SJSA1 (cell line): ENCODE measurements at places on chromosomes 11 and 22. TPM values are rescaled to one million over a fixed set of nuclear protein-coding genes. Genes with fewer than 3 reads are reported as not detected.

GRCh38 chr11:127042445-127042844, 41.9 kb upstream of the KIRREL3 start:
- DNase-seq: no peak

- peak; percentile 78 for DNase-seq
Observed at GRCh38 chr22:21657360-21658032, 8.3 kb upstream of the PPIL2 start.

DNA sequence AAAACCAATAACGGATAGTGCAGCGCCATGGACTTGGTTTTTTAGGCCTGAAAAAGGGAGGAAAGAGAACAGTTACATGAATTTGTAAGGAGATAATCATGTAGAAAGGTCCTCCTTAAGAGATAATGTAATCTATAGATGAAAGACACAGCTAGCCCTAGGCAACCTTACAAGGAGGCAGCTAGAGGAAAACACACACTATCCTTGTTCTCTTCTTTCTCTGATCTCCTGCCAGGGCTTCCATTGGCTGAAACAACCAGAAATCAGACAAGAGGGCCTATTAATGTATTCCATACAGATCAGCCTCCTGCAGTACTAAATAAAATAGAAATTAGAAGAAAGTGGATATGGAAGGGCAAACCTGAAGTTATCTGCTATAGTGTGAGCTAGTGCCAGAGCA, 53.0 kb downstream of the KCNA4 start:
- no peak for DNase-seq

DNA sequence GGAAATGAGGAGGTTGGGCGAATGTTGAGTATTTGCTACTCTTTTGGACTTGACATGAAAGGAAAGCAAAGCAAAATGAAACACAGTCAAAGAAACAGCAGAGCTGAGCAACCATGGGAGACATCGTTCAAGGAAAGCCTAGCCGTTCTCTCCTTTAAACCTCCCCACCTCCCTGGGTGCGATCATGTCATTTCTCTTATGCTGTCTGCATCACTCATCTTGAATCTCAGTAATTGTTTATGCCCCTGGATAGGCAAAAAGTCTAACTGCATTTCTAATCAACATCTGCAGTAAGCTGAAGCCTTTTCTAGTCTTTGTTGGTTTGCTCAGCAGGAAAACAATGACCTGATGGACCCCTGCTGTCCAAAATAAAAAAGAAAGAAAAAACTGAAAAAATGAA, 107.0 kb downstream of the MSANTD4 start:
- no peak for DNase-seq

DNA sequence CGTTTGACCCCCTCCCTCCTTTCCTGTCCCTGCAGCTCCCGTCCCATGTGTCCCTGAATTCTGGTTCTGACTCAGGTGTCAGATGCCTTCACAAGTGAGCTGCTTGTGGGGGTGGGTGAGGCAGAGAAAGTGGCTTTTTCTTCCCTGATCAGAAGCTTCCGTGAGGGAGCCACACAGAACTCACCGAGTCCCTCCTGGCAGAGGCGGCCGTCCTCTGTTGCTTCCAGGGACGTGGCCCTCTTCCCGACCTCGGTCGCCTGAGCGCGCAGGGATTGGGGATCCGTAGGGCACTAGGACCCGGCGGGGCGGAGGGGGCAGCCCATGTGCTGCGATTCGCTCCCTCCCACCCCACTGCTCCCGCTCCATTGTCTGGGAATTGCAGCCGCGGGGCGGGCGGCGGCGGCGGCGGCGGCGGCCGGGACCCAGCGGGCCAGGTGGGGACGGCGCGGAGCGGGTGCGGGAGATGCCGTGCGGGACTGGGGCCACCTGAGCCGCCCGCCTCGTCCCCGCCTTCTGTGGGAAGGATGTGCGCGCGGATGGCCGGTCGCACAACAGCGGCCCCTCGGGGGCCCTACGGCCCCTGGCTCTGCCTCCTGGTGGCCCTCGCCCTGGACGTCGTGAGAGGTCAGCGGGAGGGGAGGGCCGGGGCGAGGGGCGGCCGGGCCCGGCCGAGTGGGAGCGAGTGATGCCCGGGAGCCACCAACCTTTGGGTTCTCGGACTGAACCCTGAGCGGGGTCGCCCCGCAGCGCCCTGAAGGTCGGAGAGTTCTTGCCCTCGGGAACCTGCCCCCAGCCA, at the start of gene TMEM132A:
TSS of gene TMEM132A (plus strand) at position 351 of the 796 bp plus-strand sequence. CDS start at position 525, 174 bp downstream.
- DNase-seq: peak; percentile 61

DNA sequence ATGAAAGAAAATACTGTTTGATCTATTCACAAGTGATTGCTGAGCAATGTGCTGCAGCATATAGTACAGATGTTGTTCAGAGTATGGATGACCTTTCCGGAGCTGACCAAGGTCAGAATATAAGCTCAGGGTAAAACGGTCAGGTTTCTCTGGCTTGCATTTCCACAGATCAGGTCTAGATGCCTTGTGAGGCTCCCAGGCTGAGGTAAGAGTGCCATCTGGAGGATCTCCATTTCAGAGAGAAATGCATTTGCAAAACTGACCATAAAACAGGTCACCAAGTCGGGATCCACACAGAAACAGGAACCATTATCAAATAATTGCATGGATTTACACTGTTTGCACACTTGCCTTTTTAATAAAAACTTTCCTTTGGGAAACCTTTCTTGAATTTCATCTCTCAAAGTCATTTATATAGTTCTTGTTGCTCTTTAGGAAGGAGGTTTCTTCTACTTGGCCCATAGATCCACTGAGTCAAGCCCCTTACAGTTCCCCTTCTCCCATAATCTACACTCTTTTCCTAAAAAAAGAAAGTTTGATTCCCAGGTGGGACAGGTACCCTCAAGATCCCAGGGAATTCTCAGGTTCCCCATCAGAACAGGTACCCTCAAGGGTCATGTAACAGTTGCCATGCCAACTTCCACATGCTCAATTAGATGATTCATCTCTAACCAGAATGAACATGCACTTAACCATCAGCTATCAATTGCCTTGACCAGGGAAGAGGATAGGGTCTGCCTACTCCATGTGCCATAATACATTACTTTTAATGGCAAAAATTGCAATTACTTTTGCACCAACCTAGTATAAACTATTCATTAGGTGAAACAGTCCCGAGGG, 25.0 kb upstream of the TMPRSS5 start:
- DNase-seq: peak; percentile 44

GRCh38 chr11:19822531-19822930, 109.9 kb downstream of the NAV2 start:
- DNase-seq: no peak

- DNase-seq: no peak
Observed at GRCh38 chr22:39303358-39303757, 16.1 kb downstream of the RPL3 start.

- DNase-seq: no peak
Observed at GRCh38 chr11:104844451-104844850, 53.8 kb downstream of the CASP12 start.

DNA sequence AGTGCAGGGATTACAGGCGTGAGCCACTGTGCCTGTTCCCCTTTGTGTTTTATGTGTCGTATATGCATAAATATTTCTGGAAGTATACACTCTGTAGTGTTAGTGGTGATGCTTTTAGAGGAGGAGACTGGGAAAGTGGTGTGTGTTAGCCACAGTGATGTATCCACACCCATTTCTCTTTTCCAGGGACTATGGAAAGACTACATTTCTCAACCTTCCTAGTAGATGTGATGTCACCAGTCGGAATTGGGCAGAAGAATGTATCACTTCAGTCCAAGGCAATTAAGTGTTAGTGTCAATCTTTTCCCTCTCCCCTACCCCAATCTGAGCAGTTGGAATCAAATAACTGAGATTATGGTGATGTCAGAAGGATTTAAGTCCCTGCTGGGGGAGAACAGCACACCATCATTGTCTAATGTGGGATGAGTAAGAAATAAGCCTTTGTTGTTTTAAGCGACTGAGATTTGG, 5.8 kb upstream of the ATG16L2 start:
- no peak for DNase-seq

DNA sequence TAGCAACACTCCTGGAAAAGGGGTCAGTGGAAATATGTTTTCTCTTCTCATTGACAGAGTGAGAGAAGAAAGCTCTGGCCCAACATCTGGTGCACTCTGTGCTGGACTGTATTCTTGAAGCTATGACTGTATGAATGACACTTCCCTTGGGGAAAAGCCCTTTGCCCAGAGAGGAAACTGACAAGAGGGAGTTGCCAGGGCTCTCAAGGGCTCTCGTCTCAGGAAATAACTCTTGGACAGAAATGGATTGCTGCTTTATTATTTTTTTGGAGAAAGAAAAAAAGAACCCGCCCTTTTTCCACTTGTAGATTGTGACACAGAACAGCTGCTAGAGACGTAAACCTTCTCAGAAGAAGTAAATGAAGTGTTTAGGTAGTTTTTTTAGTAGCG, 11.4 kb downstream of the ETS1 start:
- no peak for DNase-seq

- DNase-seq: no peak
Observed at GRCh38 chr22:37419370-37419968, 7.8 kb downstream of the ELFN2 start.

DNA sequence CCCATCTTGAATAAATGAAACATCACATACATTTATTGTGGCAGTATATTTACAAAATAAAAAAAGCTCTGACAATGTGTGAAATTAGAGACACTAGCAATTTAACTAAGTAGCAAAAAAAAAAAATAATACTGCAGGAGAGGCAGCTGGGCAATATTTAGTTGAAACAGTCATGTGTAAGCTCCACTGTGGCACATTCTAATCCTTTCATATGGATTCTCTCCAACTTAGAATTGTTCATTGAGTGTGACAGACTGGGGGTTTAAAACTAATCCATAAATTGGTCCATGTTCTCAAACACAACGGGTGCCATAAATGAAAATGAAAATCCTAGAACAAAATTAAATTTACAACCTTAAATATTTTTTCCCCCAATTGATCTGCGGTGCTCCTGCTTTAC, 302.1 kb downstream of the CADM1 start:
- no peak for DNase-seq

DNA sequence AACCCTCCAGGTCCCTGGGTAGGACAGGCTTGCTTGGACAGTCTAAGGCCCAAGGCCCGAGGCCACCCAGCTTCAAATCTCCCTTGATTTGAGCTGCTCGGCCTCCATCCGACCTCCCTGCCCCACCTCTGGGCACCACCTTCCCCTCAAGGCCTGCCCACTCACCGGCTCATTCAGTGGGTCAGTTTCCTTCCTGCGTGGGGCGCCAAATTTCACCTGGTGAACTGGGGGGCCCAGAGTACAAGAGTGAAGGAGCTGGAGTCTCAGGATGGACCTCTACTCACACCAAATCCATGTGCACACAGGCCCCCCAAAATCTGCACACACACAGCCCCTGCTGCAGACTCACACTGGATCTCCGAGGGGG, 3.8 kb downstream of the MAP4K2 start:
- no peak for DNase-seq

Gene HEPHL1
- not detected in 2 replicates for total RNA-seq

Gene KDM4D
- total RNA-seq: 0.41 and 1.5 TPM in 2 replicates

Gene TOMT
- not detected in 2 replicates for total RNA-seq
